ENCODE measurements at places on chromosomes 4 and X.

DNA sequence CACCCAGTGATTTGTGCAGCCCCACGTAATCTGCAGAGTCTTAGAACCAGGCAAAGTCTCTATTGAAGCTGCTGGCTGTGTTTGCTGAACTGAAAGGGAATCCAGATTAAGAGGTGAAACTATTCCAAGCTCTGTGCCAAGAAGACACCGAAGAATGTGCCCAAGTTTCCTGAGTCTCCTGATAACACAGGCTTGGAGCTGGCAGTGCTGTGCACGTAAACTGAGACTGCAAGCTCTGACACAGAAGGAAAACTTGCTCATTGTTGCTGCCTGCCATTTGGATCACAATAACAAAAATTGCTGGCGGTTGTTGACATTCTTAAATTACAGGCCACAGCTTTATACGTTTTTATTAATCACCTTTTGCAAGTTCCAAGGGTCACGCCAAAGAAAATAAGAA, 60.2 kb upstream of the VCX3B start:
- no peak for DNase-seq

GRCh38 chrX:23838953-23839352, 56.0 kb downstream of the SAT1 start:
- DNase-seq, result no peak

- no peak for DNase-seq
Measured at GRCh38 chr4:188268131-188268908, 129.1 kb downstream of the TRIML1 start.

- no peak for DNase-seq
Measured at GRCh38 chr4:75081561-75081960, 148.6 kb downstream of the PARM1 start.

DNA sequence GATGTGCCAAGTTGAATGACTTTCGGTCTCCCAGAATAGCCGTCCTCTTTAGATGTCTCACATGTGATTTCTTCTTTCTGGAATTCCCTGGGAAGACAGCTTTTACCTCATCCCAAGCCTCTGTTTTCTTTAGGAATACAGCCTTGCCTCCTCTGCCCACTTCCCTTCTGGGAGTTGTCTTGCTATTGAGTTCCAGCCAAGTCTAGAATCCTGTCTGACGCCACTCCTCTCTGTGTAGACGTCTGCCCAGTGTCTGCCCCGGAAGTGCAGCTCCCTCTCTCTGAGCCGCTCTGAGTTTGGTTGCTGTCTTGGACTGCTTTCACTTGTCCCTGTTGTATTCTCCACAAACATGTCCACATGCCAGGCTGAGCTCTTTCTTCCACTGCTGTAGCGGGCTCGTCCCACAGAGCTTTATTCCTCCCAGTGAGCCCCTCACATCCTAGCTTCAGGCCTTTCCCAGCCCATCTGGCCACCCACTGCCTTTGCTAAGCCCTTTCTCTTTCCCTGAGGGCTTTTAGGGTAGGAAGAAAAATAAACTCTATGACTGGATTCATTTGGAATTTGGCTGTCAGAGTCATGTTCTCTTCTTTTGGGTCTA, 9.0 kb upstream of the IGFBP7 start:
- DNase-seq, result no peak

GRCh38 chrX:23901060-23901459, 6.7 kb downstream of the APOO start:
- no peak for DNase-seq

DNA sequence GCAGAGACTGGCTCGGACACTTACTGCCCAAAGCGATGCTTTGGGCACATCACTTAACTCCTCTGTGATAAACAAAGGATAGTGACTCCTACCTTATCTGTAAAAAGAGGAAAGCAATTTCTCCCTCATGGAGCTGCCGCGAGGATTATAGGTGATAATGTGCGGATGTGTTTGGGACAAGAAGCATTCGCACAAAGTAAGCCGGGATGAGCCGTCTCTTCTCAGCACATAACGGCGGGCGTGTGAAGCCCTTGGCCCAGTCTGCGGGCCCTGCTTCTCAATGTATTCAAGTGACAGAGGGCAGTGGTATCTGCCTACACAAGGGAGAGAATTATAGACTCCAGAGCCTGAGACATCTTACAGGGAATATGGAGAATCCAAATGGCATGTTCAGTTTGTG, 550.3 kb upstream of the CPEB2 start:
- DNase-seq, result no peak

DNA sequence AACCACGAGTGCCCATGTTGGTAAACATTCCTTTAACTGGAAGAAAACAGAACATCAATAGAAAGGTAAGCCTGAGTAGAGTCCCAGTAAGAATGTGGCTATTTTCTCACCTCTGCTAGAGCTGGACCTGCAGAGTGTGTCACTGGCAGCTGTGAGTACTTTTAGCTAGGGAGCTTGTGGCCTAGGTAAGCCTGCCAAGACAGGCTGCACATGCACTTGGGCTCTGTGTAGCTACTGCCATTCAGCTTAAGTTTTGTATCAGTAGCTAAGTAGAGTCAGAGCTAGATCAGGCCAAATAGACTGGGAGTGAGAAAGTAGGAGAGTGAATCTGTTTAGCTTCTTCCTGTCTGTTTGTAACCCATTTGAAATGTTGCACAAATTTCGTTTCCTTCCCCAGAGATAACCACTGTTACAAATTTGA, 35.3 kb downstream of the RBPJ start:
- DNase-seq, result no peak

DNA sequence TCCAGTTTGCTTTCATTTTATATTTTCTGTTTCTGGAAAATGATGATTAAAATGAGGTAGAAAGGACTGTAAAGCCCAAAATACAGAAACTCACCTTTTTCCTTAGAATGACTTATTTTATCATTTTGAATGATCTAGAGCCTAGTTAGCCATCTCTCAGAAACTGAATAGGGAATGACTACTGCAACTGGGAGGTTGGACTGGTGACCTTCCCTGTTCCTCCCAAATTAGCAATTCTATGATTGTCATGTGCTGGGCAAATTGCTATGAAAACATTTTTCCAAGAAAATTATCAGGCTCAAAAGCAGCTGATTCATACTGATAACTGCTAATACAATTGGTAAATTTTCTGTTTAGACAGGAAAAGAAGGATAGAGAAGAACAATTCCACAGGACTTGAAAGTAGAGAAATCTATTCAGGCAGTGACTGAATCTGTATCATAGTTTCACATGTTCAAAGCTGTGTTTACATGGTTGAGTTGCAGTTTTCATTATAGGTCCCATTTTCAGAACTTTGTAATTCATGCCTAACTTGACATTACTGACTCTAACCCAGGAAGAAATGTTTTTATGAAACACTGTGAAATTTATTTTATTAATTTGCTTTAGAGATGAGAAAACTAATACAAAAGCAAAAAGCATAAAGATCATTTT, 43.4 kb upstream of the SEC24B start:
- no peak for DNase-seq

DNA sequence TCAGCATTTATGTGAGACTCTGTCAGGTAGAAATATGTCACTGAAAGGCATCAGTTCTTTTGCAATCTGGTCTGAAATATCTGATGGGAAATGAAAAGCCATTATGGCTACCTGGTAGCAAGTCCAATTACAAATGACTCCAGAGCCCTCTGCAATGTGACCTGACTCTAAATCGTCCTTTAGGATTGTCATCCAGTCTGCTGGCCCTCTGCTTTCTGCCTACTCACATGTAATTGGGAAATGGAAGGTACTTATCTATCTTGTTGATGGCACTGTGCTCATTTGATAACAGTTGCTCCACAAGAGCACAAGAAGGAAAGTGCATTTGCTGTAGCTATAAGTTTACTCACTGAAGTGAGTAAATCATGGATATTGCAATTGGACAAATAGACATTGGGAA, 799.8 kb downstream of the RAPGEF2 start:
- DNase-seq, result no peak

GRCh38 chr4:87895964-87896621, 63.3 kb downstream of the MEPE start:
- DNase-seq, result no peak
